Renal pelvis (tissue), 12 donors: ENCODE measurements at places on chromosomes 12 and 14.

GRCh38 chr14:23538785-23539184 lies 12.8 kb downstream of the ZFHX2 start:
- peak; percentile 67 for DNase-seq

DNA sequence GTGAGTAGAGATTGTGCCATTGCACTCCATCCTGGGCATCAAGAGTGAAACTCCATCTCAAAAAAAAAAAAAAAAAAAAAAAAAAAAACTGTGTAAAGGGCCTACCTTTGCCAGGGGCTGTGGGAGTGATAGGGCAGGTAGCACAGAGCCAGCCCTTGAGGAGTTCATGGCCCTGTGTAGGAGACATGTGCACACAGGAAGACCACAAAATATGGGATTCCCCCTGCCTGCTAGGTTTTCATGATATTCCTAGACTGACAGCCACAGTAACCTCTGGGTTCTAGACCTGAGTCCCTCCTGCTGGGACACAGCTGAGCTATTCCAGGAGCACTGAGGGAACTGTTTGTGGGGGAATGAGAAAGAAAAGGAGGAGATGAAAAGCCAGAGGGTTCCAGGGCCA lies 8.3 kb upstream of the SPTSSA start:
- DNase-seq = no peak

GRCh38 chr12:70469221-70469820 lies 103.2 kb downstream of the KCNMB4 start:
- DNase-seq = no peak

DNA sequence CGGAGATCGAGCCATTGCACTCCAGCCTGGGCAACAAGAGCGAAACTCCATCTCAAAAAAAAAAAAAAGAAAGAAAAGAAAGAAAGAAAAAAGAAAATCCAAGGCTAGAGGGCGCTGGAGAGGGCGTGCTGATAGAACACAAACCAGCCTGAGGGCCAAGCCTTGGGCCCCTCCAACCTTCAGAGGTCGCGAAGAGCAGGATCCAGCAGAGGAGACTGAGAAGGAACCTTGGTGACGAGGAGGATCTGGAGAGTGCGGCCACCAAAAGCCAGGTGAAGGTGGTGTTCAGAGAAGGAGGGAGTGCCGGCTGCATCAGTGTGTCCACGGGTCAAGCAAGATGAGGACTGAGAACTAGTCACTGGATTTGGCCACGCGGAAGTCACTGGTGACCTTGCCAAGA lies 4.1 kb upstream of the DYNC1H1 start:
- DNase-seq = no peak

- DNase-seq = peak; percentile 48
Measured at GRCh38 chr12:132638541-132639408, 20.2 kb downstream of the P2RX2 start.

DNA sequence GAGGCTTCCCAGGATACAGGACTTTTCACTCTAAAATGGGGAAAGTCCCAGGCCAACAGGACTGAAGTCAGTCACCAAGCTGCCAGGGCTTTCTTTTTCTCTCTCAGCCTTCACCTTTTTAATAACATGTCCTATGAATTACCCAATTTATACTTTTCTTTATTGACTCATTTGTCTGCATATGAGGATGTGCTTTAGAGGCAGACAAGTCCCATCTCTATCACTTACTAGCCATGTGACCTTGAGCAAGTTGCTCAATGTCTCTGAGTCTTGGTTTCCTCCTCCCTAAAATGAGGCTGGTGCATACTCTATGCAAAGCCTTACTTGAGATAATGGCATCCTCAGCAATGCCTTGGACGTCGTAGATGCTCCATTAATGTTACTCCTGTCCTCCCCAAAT lies 98.1 kb upstream of the TMPO start:
- no peak for DNase-seq

DNA sequence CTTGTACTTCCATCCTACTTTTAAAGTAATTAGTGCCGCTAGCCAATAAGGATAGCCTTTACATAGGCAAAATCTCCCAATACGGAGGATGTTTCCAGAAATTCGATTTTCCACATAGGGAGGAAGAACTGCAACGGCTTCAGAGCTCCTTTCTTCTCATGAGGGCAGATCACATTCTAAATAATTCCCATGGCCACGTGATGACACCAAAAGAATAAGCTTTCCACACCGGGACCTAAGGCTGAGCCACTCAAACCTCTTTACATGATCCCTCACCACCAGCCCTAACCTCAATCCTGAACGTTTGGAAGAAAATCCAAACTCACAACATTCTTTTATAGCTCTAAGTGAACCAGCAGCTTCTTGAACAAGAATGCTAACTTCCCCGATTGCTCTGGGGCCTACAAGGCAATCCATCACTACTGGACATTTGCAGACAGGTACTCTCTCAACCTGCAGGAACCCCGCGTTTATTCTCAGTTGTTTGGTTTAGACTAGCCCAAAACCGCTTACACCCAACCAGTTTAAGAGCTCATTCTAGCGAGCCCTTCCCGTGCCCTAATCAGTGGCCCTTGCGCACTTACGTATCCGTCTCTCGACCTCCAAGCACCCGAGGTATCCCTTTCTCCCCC lies 884 bp downstream of the CAPRIN2 start:
- DNase-seq = peak; percentile 15
